Astrocyte (in vitro differentiated cells and primary cell): ENCODE measurements at places on chromosomes 6 and 20. TPM values are rescaled to one million over a fixed set of nuclear protein-coding genes. Genes with fewer than 3 reads are reported as not detected.

Gene ATAT1
- total RNA-seq: 15.7 and 16.6 TPM in 2 replicates

Gene POU3F2
- 1.9 and 2.1 TPM in 2 replicates for total RNA-seq

Gene FAM217A
- not detected in 2 replicates for total RNA-seq

Gene PLN
- 0.43 TPM in 1 of 2 replicates, not detected in the other for total RNA-seq

Gene BCL2L1
- total RNA-seq: 103 and 149 TPM in 2 replicates

Gene TMEM244
- total RNA-seq: not detected in 2 replicates

Gene RAMACL
- total RNA-seq: 1.2 and 1.3 TPM in 2 replicates

Gene SUMO4
- total RNA-seq: 1.4 and 1.6 TPM in 2 replicates

Gene PDE10A
- total RNA-seq: 5.4 and 7.4 TPM in 2 replicates

Gene SIRPA
- 35.5 and 52.4 TPM in 2 replicates for total RNA-seq

Gene TRMT11
- 17.0 and 18.2 TPM in 2 replicates for total RNA-seq

Gene HLA-DMA
- total RNA-seq: 5.2 and 8.1 TPM in 2 replicates

Gene PRRT1
- 0.45 and 0.67 TPM in 2 replicates for total RNA-seq

Gene MCM8
- 5.0 and 5.7 TPM in 2 replicates for total RNA-seq

Gene COL9A1
- total RNA-seq: 0.11 TPM in 1 of 2 replicates, not detected in the other

Gene MTO1
- total RNA-seq: 15.5 and 17.6 TPM in 2 replicates

Gene NOX3
- 0.30 TPM in 1 of 2 replicates, not detected in the other for total RNA-seq

Gene SEL1L2
- total RNA-seq: not detected in 2 replicates

Gene SRSF12
- 7.0 and 9.2 TPM in 2 replicates for total RNA-seq

Gene PPIL6
- 1.6 and 1.7 TPM in 2 replicates for total RNA-seq

Gene COL11A2
- 1.3 and 2.2 TPM in 2 replicates for total RNA-seq

Gene SLC13A3
- 0.50 and 0.66 TPM in 2 replicates for total RNA-seq

Gene PXT1
- total RNA-seq: 0.09 and 0.14 TPM in 2 replicates

Gene TBX18
- 12.2 and 12.5 TPM in 2 replicates for total RNA-seq

Gene OR12D3
- not detected in 2 replicates for total RNA-seq

Gene HTR1E
- not detected in 2 replicates for total RNA-seq

Gene SLC4A11
- total RNA-seq: 3.9 and 6.6 TPM in 2 replicates

Gene DSN1
- total RNA-seq: 5.8 and 6.1 TPM in 2 replicates

Gene CBLN4
- not detected in 2 replicates for total RNA-seq

Gene ERMARD
- total RNA-seq: 13.1 and 17.5 TPM in 2 replicates

Gene TDRD6
- total RNA-seq: 0.02 TPM in 1 of 2 replicates, not detected in the other

Gene TFAP2A
- total RNA-seq: 2.1 and 6.6 TPM in 2 replicates

Gene CDYL
- 77.2 and 87.1 TPM in 2 replicates for total RNA-seq

Gene NKAIN4
- 146 and 162 TPM in 2 replicates for total RNA-seq

Gene LPIN3
- 18.0 and 19.6 TPM in 2 replicates for total RNA-seq

Gene NRSN1
- total RNA-seq: not detected in 2 replicates

Gene THBD
- total RNA-seq: 14.2 and 22.7 TPM in 2 replicates

Gene HSPA1L
- 0.98 and 1.1 TPM in 2 replicates for total RNA-seq

Gene ARFGEF3
- 1.5 and 1.9 TPM in 2 replicates for total RNA-seq

Gene LAMA4
- 2.0 and 5.0 TPM in 2 replicates for total RNA-seq

Gene GLYATL3
- total RNA-seq: not detected in 2 replicates

Gene RTN4IP1
- total RNA-seq: 5.3 and 5.5 TPM in 2 replicates

Gene MUC22
- 0.05 TPM in 1 of 2 replicates, not detected in the other for total RNA-seq

Gene HLA-DQA1
- not detected in 2 replicates for total RNA-seq
